ENCODE measurements at places on chromosomes 5 and 9.

- DNase-seq, result no peak
Measured at GRCh38 chr9:91207729-91208418, 153.8 kb downstream of the AUH start.

DNA sequence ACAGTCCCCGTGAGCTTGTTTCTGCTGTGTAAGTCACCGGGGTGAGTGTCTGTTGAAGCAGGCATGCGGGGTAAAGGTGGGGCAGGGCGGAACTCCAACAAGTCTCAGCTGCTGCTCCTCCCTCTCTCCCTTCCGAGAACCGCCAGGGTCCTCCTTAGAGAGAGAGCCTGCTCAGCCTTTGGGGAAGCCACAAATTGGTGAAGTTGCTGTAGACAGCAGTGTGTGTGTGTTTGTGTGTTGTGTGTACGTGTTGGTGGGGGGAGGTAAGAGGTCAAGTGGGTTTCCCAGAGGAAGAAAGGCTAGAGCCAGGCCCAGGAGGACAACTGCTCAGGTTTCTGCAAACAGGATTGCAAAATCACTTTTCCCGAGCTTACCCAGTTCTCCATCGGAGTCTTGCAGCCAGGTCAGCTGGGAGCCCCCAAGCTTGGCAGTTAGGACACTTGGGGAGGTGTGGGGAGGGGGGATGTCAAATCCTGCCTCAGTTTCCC lies 38.9 kb upstream of the DAB2IP start:
- no peak for DNase-seq

DNA sequence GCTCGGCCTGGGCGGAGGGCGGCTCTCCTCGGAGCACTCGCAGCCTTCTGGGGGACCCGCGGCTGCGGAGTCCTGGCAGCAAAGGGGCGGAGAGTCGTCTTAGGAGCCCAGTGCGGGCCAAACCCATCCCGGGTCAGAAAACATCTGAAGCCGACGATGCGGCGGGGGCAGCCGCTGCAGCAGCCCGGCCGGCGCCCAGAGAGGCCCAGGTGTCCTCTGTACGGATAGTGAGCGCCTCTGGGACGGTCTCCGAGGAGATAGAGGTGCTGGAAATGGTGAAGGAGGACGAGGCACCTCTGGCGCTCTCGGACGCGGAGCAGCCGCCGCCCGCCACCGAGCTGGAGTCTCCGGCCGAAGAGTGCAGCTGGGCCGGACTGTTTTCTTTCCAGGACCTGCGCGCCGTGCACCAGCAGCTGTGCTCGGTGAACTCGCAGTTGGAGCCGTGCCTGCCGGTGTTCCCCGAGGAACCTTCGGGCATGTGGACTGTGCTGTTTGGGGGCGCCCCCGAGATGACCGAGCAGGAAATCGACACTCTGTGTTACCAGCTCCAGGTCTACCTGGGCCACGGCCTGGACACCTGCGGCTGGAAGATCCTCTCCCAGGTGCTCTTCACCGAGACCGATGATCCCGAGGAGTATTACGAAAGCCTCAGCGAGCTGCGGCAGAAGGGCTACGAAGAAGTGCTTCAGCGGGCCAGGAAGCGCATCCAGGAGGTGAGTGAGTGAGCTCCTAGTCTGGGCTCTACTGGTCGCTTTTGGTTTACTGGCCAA lies 1.2 kb downstream of the JMY start:
- no peak for DNase-seq

GRCh38 chr9:112422417-112423148 lies 42.7 kb downstream of the HSDL2 start:
- no peak for DNase-seq

DNA sequence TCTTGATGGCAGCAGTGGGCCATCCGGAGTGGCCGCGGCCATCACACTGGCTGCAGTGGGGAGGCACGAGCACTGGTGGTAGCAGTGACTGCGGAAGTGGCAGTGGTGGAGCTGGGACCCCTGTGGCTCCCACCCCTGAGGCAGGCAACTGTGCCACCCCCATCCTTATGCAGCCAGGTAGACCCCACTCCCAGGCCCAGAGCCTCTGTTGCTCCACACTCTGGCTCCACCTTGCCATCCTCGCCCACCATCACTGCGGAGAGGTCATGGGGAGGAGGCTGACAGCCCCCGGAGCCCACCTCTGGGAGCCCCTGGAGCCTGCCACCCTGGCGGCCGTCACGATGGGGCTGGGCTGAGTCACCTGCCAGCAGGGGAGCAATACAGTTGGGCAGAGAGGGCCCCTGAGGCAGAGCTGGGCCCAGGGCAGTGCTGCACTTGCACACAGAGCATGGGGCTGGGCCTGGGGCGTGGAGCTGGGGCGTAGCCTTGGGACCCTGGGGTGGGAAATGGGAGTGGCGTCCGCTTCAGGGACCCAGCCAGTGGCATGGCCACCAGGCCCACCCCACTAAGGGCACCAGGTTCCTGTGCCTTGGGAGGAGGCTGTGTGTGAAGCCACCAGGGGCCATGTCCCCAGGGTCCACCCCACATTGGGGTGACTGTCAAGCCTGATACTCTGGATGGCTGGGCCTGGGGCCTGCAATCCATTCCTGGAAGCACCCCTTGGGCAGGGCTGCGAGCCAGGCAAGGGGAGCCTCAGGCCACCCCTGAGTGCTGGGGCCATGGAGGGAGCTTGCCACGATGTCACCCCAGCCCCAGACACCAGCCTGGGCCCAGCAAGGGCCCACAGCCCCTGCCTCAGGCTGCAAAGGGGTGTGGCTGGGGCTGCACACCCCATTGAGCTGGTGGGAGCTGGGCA lies 7.7 kb downstream of the AMBP start:
- DNase-seq, result no peak

GRCh38 chr5:115151208-115151805 lies 18.4 kb downstream of the TRIM36 start:
- no peak for DNase-seq

GRCh38 chr9:21800931-21801682 lies 1.3 kb upstream of the MTAP start:
- no peak for DNase-seq

DNA sequence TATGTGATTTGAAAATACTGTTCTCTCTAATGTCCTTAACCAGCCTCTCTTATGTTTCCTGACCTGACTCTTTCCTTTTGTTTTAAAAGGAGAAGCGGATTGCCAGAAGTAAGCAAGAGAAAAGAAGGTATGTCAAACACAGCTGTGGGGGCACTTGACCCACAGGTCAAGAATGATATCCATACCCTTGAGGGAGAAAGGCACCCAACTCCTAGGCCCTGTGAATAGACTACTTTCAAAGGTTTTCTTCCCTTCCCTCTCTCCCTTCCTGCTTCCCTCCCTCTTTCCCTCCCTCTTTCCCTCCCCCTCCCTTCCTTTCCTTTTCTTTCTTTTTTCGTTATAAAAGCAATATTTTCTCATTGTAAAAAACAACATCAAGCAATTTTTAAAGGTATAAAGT lies 306.8 kb downstream of the TRPM3 start:
- DNase-seq, result no peak

GRCh38 chr5:150461231-150461630 lies 11.7 kb upstream of the RPS14 start:
- DNase-seq, result no peak

DNA sequence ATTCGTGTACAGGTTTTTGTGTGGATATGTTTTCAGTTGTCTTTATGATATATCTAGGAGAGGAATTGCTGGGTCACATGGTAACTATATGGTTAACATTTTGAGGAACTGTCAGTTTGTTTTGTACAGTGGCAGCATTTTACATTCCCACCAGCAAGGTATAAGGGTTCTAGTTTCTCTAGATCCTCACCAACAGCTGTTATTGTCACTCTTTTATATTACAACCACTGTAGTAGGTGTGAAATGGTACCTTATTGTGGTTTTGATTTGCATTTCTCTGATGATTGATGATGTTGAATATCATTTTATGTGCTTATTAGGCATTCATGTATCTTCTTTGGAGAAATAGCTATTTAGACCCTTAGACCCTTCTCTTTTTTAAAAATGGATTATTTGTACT lies 82.9 kb downstream of the CCDC171 start:
- DNase-seq, result no peak

- DNase-seq, result no peak
Measured at GRCh38 chr5:179916523-179916922, 8.8 kb upstream of the TBC1D9B start.

DNA sequence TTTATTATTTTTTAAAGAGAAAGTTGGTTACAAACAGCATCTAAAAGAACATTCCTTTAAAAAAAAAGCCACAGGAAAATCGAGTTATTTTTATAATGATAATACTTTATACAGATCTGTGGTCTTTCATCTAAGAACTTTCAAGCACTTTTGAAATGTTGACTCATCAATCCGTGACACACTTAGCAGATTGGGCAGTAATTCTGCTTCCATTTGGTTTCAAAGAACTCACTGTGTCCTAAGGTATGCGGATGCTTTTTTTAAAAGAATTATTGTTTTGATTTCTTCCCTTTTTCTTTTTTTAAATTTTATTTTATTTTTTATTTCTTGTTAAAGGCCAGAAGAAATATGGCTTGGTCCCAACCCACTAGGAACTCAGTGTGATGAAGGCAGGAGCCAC lies 147.8 kb downstream of the AOPEP start:
- DNase-seq, result no peak

DNA sequence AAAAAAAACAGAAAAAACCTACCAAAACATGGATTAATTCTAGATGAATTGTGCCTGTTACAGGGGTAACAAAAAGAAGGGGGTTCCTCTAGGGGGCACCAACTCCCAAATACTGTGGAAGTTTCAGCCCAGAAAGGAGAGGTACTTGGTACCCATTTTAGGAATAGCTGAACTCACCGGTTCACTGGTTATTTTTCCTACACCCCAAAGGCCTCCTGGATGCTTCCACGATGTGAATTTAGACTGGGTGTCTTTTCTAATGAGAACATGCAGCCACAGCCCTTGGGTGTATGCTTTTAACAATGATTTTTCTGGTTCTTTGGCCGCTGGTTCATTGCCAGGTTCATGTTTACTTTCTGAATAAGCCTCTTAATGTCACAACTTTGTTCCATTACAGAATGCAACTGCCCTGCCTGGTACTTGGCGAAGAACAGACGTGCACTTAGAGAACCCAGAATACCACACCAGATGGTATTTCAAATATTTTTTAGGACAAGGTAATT lies 46.7 kb downstream of the GARNL3 start:
- no peak for DNase-seq

- DNase-seq, result no peak
Measured at GRCh38 chr9:74304598-74304997, 192.5 kb upstream of the RORB start.

DNA sequence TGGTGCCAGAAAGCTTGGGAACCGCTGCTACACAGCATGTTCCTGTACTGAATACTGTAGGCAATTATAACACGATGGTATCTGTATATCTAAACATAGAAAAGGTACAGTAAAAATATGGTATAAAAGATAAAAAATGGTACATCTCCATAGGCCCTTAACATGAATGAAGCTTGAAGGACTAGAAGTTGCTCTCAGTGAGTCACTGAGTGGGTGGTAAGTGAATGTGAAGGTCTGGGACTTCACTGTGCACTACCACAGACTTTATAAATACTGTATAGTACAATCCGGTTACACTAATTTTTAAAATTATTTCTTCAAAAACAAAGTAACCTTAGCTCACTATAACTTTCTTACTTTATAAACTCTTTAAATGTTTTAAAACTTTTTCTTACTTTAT lies 819.9 kb upstream of the GRAMD2B start:
- no peak for DNase-seq

DNA sequence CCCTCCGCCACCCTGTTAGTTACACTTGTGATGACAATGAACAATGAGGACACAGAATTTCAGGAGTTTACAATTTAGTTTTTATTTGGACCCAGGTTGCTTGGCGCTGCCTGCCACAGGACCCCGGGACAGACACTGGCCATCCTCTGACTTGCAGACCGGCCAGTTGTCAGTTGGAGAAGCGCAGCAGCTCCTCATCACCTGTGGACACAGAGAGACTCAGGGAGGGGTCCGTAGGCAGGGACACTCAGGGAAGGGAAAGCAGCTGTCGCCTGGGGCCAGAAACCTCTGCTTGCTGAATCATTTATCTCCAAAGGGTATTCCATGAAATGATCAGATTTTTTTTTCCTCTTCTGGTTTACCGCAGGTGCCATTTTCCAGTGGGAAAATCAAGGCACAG lies 18.0 kb downstream of the AMBP start:
- no peak for DNase-seq

GRCh38 chr9:113219969-113220368 lies 1.1 kb downstream of the FKBP15 start:
- no peak for DNase-seq

DNA sequence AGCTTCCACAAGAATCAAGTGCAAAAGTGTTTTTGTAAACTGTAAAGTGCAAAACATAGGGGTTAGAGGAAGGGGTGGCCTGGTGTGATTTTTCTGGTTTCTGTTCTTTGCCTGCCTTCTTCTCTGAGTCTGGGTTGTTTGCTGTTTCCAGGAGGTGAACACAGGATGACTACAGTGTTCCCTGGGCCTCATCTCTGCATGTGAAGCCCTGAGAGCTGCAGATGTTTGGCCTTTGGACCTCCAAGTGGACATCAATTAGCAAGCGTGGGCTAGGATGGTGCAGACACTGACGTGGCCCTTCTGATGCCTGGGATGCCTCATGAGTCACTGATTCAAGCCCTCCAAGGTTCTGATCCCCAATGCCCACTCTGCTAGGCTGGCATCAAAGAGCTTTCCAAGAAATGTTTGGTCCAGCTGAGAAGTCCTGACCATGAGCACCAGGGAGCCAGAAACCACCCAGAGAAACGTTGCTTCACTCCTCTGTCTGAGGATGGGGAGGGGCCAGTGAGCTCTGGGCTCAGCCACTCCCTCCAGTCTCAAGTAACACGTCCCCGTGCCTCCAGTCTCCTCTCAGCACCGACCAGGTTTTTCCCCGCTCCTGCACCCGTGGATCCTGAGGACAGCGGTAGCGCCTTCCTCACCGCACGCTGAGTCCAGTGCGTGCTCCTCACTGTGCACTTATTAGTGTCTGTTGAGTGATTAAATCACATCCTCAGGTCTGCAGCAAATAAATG lies 7.6 kb downstream of the IL9 start:
- DNase-seq, result no peak

- DNase-seq, result no peak
Measured at GRCh38 chr5:149453618-149454415, 74.7 kb upstream of the IL17B start.
